SK-N-SH treated with all-trans-retinoic acid at 6 μM for 48 hours (cell line): ENCODE measurements at places on chromosomes 6 and 20.

GRCh38 chr20:3011752-3012151 is 31.7 kb upstream of the GNRH2 start:
- ATAC-seq, result peak; percentile 27; the same call in 1 of the 3 replicates

DNA sequence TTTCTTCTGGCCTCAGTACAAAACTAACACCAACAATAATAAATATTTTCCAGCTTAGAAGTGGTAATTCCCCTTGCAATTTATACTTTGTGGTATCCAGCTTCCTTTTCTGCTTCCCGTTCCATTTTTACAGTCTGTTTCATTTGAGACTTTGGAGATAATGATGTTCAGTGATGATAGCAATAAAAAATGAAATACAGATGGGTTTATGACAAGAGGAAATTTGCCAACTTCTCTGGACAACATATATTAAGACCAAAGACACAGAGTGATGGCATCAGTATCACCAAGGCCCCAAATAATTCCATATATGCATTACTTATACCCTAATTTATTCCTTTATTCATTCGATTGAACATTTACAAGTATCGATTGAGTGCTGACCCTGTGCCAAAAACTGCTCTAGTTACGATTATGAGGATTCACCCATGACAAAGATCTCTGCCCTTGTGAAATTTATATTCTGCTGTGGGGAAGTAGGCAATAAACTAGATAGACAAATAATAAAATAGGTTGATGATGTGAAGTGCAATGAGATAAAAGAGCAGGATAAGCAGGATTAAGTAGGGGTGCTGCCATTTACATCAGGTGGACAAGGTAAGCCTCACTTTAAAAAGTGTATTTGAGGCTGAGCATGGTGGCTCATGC is 18.1 kb upstream of the TASP1 start:
- ATAC-seq, result no peak

DNA sequence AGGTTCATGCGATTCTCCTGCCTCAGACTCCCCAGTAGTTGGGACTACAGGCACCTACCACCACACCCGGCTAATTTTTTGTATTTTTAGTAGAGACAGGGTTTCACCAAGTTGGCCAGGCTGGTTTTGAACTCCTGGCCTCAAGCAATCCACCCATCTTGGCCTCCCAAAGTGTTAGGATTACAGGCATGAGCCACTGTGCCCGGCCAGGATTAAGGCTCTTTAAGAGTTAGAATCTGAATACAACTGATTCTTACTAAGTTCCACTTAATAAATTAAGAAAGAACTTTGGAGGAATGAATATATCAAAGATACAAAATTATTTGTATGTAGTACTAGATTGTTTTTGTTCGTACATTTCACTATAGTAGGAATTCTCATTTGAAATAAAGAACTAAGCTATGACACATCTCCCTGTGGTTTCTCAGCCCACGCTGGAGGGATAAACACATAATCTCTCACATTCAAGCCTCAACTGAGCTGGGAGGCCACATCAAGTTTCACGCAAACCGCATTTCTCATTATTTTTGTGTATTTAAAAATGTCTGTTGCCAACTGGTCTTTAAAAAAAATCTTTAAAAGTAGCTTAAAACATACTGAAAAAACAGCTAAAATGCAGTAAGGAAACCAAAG is 34.2 kb downstream of the DTNBP1 start:
- no peak for ATAC-seq

- peak; percentile 59 for ATAC-seq
These were observed 48.7 kb downstream of the ANKRD6 start for GRCh38 chr6:89481695-89482094.

GRCh38 chr20:48866936-48867335 is 39.1 kb upstream of the PREX1 start:
- no peak for ATAC-seq

- peak; percentile 35; the same call in 2 of the 3 replicates for ATAC-seq
These were observed 928.3 kb upstream of the FLRT3 start for GRCh38 chr20:15265581-15266309.

DNA sequence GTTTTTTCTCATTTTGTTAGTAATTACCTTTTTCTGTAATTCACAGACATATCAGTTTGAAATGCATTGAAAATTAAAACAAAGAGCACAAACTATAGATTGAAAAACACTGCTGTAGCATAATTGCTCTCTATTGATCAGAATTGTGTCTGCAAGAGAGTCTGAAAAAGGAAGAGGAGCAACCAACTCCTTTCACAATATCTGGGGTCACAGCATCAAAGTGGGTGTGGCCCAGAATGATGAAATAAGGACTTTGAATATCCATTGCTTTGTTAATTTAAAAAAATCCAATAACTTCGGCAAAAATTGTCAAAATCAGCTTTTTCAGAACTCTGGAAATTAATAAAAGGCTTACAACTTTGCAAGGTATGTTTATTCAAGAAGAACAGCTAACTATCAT is 99.2 kb downstream of the MYLK4 start:
- ATAC-seq, result no peak

GRCh38 chr6:132817554-132818403 is 3.4 kb downstream of the RPS12 start:
- no peak for ATAC-seq
